ENCODE measurements at places on chromosomes 3 and 15.

DNA sequence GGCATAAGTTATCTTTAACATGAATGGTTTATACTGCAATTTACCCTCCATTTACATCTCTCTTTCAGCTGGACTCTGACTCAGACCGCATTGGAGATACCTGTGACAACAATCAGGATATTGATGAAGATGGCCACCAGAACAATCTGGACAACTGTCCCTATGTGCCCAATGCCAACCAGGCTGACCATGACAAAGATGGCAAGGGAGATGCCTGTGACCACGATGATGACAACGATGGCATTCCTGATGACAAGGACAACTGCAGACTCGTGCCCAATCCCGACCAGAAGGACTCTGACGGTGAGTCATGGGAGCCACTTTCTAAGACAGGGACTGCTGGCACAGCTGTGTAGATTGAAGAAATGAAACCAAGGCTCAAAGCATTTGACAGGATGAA, 11.6 kb downstream of the THBS1 start:
- no peak for DNase-seq

DNA sequence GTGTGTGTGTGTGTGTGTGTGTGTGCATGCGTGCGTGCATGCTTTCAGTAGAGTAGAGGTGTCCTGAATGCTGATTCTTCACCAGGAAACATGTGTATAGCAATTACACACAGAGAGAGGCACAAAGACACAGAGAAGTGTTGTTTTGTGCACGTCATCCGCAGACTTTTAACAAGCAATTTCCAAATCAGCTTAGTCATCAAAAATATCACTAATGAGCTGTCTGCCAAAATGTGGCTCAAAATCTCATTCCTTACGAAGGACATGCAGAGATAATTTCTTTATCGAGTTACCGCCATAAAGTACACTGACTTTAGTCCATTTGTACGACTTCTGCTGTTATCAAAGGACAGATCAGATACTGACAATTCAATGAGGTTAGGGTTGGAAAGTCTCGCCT, 274.9 kb upstream of the RARB start:
- no peak for DNase-seq

GRCh38 chr3:128784232-128784631, 58.2 kb downstream of the RAB7A start:
- no peak for DNase-seq

GRCh38 chr3:152780553-152780952, 54.4 kb upstream of the P2RY1 start:
- no peak for DNase-seq

- DNase-seq: no peak
Measured at GRCh38 chr15:65824031-65824743, 32.1 kb upstream of the DENND4A start.

DNA sequence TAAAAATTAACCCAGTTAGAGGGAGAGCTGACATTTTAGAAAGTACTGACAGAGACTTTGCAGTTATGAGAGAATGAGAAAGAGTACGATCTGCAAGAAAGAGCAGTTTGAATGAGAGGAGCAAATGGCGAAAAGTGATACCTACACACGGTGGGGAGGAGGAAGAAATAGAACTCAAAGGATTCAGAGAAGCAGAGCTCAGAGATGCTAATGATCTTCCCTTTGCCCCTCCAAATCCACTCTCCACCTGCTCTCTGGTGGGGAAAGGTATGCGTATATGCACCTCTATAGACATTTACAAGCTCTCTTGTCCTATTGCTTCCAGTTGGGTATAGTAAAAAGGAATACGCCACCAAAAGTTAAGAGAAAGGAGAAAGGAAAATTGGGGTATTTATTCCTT, 123.3 kb upstream of the TTC14 start:
- no peak for DNase-seq

GRCh38 chr3:112806903-112807302, 39.8 kb downstream of the CD200R1L start:
- DNase-seq: no peak

GRCh38 chr3:159859424-159859823, 129.2 kb upstream of the IL12A start:
- no peak for DNase-seq

GRCh38 chr3:99817047-99817436, 620 bp upstream of the CMSS1 start:
- no peak for DNase-seq

- DNase-seq: no peak
Measured at GRCh38 chr15:89837134-89837829, 22.6 kb upstream of the ANPEP start.

GRCh38 chr3:120623727-120624093, 27.6 kb downstream of the NDUFB4 start:
- no peak for DNase-seq

DNA sequence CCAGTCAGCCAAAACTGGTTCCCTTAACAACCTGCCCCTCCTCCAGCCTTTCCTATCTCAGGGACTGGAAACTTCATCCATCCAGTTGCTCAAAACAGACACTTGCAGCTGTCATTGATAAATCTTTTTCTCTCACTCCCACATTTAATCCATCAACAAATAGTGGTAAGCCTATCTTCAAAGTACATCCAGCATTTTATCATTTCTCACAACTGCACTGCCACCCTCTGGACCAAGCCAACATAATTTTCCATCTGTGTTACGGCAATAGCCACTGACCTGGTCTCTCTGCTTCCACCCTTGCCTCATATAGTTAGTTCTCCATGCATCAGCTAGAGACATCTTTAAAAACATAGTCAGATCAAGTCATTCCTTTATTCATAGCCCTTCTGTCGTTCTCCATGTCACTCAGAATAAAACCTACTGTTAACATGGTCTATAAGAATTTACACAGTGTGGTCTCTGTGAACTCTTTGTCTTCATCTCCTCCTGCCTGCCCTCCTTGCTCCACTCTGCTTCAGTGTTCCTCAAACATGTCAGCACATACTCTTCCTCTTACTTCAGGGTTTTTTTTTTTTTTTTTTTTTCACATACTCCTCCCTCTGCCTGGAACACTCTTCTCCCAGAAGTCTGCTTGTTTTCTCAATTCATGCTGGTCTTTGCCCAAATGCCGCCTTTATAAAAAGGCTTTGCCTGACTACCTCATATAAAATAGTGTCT, 102.5 kb upstream of the COL6A5 start:
- DNase-seq: no peak

GRCh38 chr3:118997190-118997589, 37.5 kb downstream of the IGSF11 start:
- DNase-seq: no peak

GRCh38 chr3:8976540-8977182, 13.4 kb upstream of the RAD18 start:
- no peak for DNase-seq

GRCh38 chr3:56971816-56972215, 88.6 kb upstream of the SPATA12 start:
- no peak for DNase-seq

- no peak for DNase-seq
Measured at GRCh38 chr15:76512971-76513370, 176.4 kb downstream of the ISL2 start.

DNA sequence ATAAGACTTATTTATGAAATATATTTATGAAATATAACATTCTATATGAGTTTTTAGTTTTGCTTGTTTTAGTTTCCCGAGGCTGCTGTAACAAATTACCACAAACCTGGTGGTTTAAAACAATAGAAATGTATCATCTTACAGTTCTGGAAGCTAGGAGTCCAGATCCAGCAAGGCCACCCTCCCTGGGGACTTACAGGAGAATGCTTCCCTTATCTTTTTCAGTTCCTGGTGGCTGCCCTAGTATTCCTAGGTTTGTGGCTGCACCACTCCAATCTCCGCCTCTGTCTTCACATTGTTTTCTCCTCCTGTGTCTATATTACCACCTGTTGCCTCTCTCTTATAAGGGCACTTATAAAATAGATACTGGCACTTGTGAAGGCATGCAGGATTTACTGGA, 877.8 kb downstream of the TUSC7 start:
- DNase-seq: no peak

- DNase-seq: no peak
Measured at GRCh38 chr3:159114582-159114981, 312.7 kb downstream of the MFSD1 start.

GRCh38 chr3:67034371-67034770, 36.3 kb downstream of the KBTBD8 start:
- peak; percentile 30 for DNase-seq

DNA sequence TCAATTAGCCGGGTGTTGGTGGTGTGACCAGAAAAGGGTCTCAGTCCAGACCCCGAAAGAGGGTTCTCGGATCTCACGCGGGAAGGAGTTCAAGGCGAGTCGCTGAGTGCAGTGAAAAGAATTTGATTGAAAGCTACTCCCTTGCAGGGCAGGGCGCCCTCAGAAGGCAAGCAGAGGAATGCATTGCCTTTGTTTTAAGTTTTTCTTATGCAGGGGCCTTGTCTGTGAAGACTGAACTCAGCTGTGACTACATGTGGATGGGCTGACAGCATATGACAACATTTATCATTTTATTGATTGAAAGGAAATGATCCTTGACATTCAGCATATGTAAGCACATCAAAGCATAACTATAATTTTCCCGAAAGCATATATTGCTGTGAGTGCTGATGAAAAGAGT, 11.8 kb downstream of the CPN2 start:
- DNase-seq: no peak

- DNase-seq: no peak
Measured at GRCh38 chr15:20659265-20659664, 117.7 kb upstream of the GOLGA6L6 start.

DNA sequence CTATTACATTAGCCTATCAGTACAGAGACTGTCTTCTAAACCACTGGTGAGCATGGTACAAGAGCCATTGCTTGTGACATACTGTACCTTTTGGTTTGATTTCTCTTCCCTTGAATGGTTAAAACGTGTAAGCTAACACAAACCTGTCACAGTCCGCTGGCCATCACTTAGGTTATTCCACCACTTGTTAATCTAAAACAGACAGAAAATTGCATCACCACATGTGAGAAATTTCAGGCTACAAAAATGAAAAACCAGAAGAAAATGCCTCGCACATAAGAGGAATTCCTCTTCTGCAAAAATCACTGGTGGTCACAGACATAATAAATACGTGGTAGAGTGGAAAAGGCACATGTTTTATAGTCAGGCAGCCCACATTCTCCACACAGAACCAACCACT, 22.1 kb downstream of the PARL start:
- no peak for DNase-seq

- DNase-seq: no peak
Measured at GRCh38 chr3:134339331-134339730, 34.9 kb downstream of the AMOTL2 start.

DNA sequence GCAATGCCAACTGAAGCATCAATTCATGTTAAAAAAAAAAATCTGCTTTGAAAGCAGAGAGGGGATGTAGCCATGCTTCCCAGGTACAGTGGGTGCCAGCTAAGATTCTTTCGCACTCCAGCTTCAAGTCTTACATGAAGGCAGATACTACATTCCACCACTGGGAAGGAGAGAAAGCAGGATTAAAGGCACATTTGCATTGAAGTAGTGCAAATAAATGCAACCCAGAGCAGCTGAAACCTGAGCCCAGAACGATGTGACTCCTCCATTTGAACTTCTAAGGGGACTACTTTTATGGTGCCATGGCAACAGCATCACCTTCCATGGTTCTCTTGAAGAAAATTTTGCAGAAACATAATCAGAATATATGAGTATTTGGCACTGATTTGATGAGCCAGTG, 19.1 kb upstream of the GJD2 start:
- no peak for DNase-seq

DNA sequence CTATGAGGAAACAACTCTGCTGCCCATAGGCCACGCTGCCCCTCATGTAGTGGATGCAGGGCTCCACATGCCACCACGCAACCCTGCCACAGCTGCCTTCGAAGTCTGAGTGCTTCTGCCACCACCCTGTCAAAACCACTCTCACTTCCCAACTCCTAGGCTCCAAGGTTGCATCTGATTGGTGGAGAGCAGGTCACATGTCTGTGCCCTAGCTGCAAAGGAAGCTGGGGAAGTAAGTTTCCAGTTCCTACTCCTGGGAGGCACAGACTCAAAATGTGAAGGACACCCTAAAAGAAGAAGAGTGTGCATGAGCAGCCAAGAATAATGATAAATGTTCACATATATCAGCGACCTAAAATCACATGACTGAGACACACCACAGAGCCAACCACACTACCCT, 31.9 kb upstream of the TICRR start:
- DNase-seq: no peak

DNA sequence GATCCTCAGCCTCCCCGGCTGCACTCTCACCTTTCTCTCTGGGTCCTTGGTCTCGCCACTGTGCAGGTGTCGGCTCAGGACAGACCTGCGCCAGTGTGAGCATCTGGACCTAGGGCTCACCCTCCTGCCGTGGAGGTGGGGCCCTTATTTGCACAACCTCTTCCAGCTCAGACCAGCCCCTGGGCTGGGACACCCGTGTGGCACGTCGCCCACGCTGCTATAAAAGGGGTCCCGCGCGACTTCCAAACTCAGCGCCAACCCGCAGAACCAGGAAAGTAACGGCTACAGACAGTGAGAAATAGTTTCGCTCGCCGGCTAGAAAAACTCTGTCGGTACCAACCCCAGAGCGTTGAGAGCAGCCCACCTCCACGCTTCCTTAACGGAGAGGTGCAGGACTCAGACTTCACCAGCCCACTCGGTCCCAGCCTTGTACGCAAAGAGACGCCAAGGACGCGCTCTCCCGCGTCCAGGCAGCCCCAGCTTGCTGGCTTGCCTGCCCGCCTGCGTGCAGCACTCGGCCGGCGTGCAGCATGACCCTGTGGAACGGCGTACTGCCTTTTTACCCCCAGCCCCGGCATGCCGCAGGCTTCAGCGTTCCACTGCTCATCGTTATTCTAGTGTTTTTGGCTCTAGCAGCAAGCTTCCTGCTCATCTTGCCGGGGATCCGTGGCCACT, at the start of the genes DUOX2 and DUOXA2:
TSS of gene DUOX2 (minus strand) at position 97 of the 675 bp plus-strand sequence. CDS start 761 bp downstream, outside the sequence.
TSS of gene DUOXA2 (plus strand) at position 251 of the 675 bp plus-strand sequence. CDS start at position 531, 280 bp downstream.
- DNase-seq: no peak

DNA sequence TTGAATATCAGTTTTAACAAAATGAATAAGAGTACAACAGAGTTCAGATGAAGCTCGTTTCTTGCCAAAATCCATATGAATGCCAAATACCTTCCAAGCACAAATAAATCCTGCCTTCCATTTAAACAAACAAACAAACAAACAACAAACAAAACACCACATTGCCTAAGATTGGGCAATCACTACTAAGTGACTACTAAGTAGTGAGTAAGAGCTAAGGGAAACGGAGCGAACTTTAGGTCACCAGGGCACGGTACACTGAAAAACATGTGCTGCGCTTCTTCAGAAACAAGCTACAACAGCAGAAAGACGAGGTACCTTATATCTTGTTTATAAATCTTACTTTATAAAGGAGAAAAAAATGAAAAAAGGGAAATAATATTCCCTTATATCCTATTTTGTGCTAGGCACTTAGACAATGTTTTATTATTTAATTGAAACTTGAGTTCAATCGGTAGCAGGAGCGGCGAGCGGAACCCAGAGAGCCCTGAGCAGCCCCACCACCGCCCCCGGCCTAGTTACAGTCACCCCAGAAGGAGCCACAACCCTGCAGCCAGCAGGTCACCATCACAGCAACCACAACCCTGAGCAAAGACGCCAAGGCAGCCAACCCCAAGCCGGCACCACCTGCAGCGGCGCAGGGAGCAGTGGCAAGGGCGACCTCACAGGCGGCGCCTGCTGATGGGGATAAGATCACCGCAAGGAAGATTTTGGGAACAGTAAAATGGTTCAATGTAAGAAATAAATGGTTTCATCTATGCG, 216.9 kb downstream of the ZBTB20 start:
- no peak for DNase-seq

DNA sequence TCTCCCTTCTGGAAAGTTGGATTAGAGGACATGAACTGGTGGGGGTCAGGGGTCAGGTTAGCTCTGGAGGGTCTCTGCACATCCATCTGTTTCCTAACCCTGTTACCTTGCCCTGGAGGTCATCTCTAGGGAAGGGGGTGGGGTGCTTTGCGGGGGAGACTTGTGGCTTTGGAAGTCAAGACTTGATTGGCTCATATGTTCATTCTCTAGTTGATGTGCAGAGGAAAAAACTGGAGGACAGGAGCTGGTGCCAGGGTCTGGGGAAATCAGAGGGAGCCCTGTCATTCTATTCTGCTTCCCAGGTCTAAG, 42.9 kb upstream of the ROPN1 start:
- DNase-seq: no peak

All from HS-5 (cell line).